T-helper 2 cell (primary cell): ENCODE measurements at places on chromosomes 3 and 15.
A peak's percentile ranks its signal among the peaks of the same experiment; 100 is the strongest.

DNA sequence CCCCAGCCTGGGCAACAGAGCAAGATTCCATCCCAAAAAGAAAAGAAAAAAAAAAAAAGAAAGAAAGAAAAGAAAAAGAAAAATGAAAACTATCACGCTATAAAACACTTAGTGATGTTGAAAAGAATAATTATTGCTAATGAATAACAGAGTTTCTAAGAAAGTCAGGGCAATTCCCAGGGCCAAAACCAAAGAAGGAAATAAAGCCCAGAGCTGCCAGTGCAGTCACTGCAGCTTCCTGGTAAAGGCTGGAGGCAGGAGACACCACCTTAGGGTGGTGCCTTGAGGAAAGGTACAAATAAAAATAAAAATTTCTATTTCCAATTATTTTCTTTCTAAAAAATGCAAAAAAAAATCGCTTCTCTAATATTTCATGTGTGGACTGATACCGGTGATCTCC, 19.7 kb upstream of the UACA start:
- DNase-seq, result no peak

- no peak for DNase-seq
Measured at GRCh38 chr3:46222435-46223161, 14.5 kb upstream of the CCR1 start.

- DNase-seq, result no peak
Measured at GRCh38 chr3:46312991-46313390, 40.9 kb upstream of the CCR2 start.

DNA sequence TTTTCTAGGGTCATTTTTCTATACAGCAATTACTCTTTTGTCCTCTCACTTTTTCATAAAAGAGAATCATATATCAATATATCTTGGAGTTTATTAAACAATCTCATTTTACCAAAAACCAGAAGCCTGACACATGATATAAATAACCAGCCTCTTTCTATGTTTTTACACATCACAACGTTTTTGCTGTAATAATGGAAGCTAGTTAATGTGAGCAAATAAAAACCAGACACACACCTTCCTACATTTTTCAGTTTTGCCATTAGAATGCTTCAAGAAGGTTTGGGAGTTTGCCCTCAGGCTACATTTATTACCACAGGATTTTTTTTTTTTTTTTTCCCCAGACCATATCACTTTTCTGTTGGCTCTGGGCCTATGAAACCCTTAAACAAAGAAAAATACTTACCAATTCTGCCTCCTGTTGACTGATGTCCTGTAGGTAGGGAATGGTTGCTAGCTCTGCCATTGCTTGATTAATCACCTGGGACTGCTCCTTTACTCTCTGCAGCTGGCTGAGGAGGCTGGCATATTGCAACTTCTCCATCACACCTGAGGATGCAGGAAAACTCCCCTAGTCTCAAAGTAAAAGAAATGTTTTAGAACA, 165.5 kb downstream of the ECT2 start:
- no peak for DNase-seq

- DNase-seq, result no peak
Measured at GRCh38 chr3:111732252-111732879, 126.7 kb upstream of the PHLDB2 start.

GRCh38 chr3:70614111-70614510, 301.7 kb upstream of the MDFIC2 start:
- DNase-seq, result no peak

DNA sequence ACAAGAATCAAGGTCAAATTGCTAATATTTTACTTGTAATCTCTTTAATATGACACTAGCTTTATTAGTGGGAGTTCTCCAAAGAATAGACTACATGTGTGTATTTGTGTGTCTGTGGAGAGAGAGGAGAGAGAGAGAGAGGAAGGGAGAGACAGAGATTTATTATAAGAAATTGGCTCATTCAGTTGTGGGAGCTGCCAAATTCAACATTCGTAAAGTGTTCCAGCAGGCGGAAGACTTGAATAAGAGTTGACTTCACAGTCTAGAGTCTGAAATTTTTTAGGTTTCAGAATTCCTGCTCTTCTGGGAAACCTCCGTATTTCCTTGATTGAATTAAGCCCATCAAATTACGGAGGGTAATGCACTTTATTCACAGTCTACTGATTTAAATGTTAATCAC, 4.7 kb upstream of the CLDN1 start:
- no peak for DNase-seq

GRCh38 chr15:63043335-63044076, 959 bp downstream of the TPM1 start:
- peak; percentile 12 for DNase-seq

GRCh38 chr15:51874751-51875644, 45.5 kb downstream of the TMOD3 start:
- no peak for DNase-seq
